ENCODE measurements at places on chromosomes 13 and 19. TPM values are rescaled to one million over a fixed set of nuclear protein-coding genes. Genes with fewer than 3 reads are reported as not detected.

The IGFL3 gene
- total RNA-seq: not detected

The DACH1 gene
- 2.9 TPM for total RNA-seq

The RHPN2 gene
- total RNA-seq: 13.4 TPM

The APC2 gene
- 0.23 TPM for total RNA-seq

The DOCK9 gene
- 556 TPM for total RNA-seq

The REXO1 gene
- total RNA-seq: 8.7 TPM

The FRY gene
- 127 TPM for total RNA-seq

The PINLYP gene
- 3.7 TPM for total RNA-seq

The RFX2 gene
- 4.4 TPM for total RNA-seq

The CLEC17A gene
- not detected for total RNA-seq

The RPL13A gene
- 2,583 TPM for total RNA-seq

The KLK2 gene
- 0.14 TPM for total RNA-seq

The KLK3 gene
- total RNA-seq: not detected

The CCDC8 gene
- 0.56 TPM for total RNA-seq

The COX7A1 gene
- total RNA-seq: 7.1 TPM

The PRRG2 gene
- 6.1 TPM for total RNA-seq

The ZNF677 gene
- total RNA-seq: 15.8 TPM

The NOTCH3 gene
- total RNA-seq: 0.84 TPM
